Upper lobe of right lung (tissue), 1 donor: ENCODE measurements at places on chromosomes 7 and 10. TPM values are rescaled to one million over a fixed set of nuclear protein-coding genes. Genes with fewer than 3 reads are reported as not detected.

Gene SPDYE9
- not detected for total RNA-seq

Gene PTPRZ1
- total RNA-seq, result 3.6 TPM

Gene CHST3
- 15.6 TPM for total RNA-seq

Gene EPO
- not detected for total RNA-seq

Gene FKBP6
- not detected for total RNA-seq

Gene RAPGEF5
- 139 TPM for total RNA-seq

Gene TMEM236
- total RNA-seq, result 5.0 TPM

Gene MBL2
- total RNA-seq, result not detected

DNA sequence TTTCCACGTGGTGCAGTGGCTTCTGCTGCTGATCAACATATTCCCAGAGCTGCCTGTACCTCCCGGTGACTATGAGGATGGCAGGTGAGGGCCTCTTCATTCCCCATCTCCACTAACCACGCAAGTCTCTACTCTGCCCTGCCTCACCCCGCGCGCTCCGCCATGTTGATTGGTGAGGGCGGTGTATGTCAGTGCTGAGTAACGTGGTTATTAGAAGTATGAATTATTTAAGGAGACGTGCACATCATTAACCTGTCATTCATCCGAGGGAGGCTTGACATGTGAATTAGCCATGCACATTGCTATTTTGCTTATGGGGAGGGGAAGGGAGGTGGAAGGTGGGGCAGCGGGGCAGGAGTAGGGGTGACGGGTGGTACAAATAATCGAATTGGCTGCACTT, 138.6 kb downstream of the SORCS3 start:
- no peak overlapping the region for H3K4me3 ChIP-seq
- H3K36me3 ChIP-seq, result no peaks in the 10 kb centered on the region
- H3K4me1 ChIP-seq, result no peaks in the 10 kb centered on the region
- DNase-seq, result no peak
- H3K27me3 ChIP-seq, result peaks cover 4% of the 10 kb centered on the region

- no peak overlapping the region for H3K4me3 ChIP-seq
- H3K4me1 ChIP-seq, result peaks cover 4% of the 10 kb centered on the region
- no peaks in the 10 kb centered on the region for H3K36me3 ChIP-seq
These were observed 12.6 kb downstream of the TWIST1 start for GRCh38 chr7:19104811-19105210.

GRCh38 chr10:110850099-110850498, 21.6 kb upstream of the PDCD4 start:
- no peak overlapping the region for H3K4me3 ChIP-seq
- no peak for DNase-seq
- H3K27ac ChIP-seq, result no peak overlapping the region
- H3K4me1 ChIP-seq, result peaks cover 3% of the 10 kb centered on the region

DNA sequence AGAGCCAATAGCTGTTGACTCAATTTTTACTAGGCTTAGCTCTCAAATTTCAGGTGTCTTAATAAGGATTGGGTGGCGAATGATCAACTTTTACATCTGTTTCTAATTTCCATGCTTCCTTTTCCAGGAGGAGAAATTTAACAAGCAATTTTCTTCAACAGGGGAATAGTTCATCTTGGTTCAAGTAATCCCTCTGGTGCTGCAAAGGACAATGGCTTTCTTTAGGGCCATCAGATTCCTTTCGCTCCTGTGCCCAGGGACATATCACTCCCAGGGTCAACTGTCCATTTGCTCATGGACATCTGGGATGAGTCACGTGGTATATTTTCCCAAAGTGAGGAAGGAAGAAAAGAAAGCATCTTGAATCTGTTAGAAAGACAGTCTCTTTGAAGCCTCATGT, 313.3 kb downstream of the FRMD4A start:
- no peak overlapping the region for H3K27ac ChIP-seq
- H3K36me3 ChIP-seq, result no peaks in the 10 kb centered on the region
- H3K4me1 ChIP-seq, result peaks cover 9% of the 10 kb centered on the region

DNA sequence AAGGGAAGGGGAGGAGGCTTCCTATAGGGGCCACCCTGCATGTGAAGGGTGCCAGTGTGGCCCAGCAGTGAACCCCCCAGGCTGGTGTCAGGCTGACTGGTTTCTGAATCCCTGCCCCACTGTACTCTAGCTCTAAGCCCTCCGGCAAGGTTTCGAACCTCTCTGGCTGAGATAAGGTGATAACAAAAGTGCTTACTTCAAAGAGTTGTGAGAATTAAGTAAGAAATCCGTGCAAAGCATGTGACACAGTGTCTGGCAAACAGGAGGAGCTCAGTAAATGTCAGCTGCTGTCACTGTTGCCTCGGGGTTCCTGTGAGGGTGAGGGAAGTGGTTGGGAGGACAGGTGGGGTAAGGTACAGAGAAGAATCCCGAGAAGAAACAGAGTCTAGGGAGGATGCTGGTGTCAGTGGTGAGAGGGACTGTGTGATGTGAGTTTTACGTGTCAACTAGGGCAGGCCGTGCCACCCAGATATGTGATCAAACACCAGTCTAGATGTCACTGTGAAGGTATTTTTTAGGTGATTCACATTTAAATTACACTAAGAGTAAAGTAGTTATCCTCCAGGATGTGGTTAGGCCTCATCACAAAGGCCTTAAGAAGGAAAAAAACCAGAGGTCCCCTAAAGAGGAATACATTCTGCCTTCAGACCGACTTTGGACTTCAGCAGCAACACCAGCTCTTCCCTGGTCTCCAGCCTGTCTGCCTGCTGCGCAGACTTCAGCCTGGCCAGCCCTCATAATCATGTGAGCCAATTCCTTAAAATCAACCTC, 64.4 kb downstream of the BPGM start:
- no peak overlapping the region for H3K4me3 ChIP-seq
- H3K36me3 ChIP-seq, result no peaks in the 10 kb centered on the region
- H3K4me1 ChIP-seq, result no peaks in the 10 kb centered on the region
- H3K27ac ChIP-seq, result no peak overlapping the region

GRCh38 chr7:17654940-17655339, 285.4 kb downstream of the SNX13 start:
- no peaks in the 10 kb centered on the region for H3K27me3 ChIP-seq
- H3K27ac ChIP-seq, result no peak overlapping the region
- DNase-seq, result no peak
- H3K4me1 ChIP-seq, result peaks cover 4% of the 10 kb centered on the region
- H3K4me3 ChIP-seq, result no peak overlapping the region

GRCh38 chr7:10767771-10768170, 205.9 kb upstream of the PHF14 start:
- H3K4me3 ChIP-seq, result no peak overlapping the region
- H3K36me3 ChIP-seq, result no peaks in the 10 kb centered on the region
- DNase-seq, result no peak
- H3K27me3 ChIP-seq, result no peaks in the 10 kb centered on the region

- H3K27ac ChIP-seq, result no peak overlapping the region
- no peaks in the 10 kb centered on the region for H3K4me1 ChIP-seq
- no peak for DNase-seq
- peaks cover 9% of the 10 kb centered on the region for H3K36me3 ChIP-seq
- no peak overlapping the region for H3K4me3 ChIP-seq
These were observed 53.0 kb downstream of the CROT start for GRCh38 chr7:87398446-87398845.

DNA sequence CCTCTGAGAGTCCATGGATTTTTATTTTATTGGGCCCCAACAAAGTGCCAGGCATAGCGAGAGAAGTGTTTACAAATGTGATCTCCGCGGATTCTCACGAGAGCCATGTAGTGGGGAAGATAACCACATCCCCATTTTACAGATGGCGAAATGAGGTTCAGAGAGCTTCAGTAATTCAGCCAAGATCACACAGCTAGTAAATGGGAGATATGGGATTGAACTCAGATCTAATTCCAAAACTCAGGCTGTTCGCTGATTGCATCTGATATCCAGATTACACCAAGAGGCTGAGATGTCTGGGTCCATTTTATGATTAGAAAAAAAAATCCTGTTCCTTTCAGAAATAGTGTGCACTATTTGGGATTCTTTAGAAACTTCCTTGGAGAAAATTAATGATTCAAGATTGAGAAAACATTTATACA, 1.3 kb downstream of the FAS start:
- DNase-seq, result no peak
- no peaks in the 10 kb centered on the region for H3K36me3 ChIP-seq
- H3K27me3 ChIP-seq, result no peaks in the 10 kb centered on the region
- H3K4me1 ChIP-seq, result peaks cover 15% of the 10 kb centered on the region

DNA sequence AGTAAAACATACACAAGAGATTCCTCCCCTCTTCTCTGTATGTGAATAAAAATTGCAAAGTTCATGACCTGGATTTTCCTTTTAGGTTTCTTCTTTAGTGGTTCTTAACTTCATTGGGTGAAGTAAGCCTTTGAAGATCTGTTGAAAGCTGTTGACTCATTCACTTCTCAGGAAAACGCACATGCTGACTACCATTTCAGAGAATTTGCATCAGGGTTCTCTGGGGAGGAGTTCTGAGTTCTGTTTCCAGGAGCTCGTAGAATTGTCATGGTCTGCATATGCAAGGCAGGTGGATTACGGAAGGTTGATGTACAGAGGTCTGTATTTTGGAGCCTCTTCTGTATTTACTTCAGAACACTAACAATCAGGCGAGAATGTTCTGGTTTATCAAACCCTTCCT, 962 bp upstream of the SLC26A4 start:
- DNase-seq, result no peak
- H3K27me3 ChIP-seq, result peaks cover 42% of the 10 kb centered on the region
- H3K4me3 ChIP-seq, result no peak overlapping the region
- H3K36me3 ChIP-seq, result no peaks in the 10 kb centered on the region
- H3K27ac ChIP-seq, result no peak overlapping the region

- peak overlapping the region; percentile 98 for H3K27ac ChIP-seq
- peak overlapping the region; percentile 90 for H3K4me3 ChIP-seq
- peaks cover 17% of the 10 kb centered on the region for H3K4me1 ChIP-seq
- H3K36me3 ChIP-seq, result peaks cover 19% of the 10 kb centered on the region
- DNase-seq, result no peak
These were observed 512 bp upstream of the VIM start for GRCh38 chr10:17227367-17228090.

- H3K27ac ChIP-seq, result peak overlapping the region; percentile 45
- no peaks in the 10 kb centered on the region for H3K36me3 ChIP-seq
- H3K4me3 ChIP-seq, result no peak overlapping the region
- peaks cover 8% of the 10 kb centered on the region for H3K4me1 ChIP-seq
- no peaks in the 10 kb centered on the region for H3K27me3 ChIP-seq
These were observed 53.7 kb upstream of the SEMA3A start for GRCh38 chr7:84248267-84248666.

DNA sequence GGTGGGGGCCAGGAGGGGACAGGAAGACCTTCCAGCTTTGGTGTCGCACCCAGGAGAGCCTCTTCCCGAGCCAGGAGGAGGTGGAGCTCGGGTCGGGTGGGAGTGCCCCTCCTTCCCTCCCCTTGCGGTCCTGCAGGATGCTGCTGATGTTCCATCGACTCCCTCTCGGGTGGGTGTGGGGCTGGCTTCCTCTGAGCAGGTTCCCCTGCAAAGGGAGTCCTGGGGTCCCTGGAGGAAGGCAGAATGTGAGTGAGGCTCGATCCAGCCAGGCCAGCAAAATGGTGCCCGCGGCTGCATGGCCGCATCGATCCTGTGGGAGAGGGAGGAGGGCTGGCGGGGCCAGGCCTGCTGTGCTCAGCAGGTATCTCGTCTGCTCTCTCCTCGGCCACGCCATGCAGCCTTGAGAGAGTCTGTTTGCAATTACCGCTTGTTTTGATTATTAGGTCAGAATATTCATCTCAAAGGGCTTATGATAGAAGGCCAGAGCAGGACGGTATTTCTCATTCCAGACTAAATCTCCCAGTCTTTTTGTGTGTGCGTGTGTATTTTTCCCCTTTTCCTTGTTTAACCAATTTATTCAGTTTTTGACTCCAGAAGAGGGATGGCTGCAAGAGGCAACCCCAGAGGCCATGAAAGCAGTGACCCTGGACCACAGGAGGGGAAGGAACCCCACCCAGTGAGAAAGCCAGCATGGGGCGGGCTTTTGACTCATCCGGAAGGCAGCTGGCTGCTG, 137.3 kb upstream of the ZMIZ1 start:
- no peak overlapping the region for H3K27ac ChIP-seq
- DNase-seq, result peak; percentile 54
- no peaks in the 10 kb centered on the region for H3K27me3 ChIP-seq

DNA sequence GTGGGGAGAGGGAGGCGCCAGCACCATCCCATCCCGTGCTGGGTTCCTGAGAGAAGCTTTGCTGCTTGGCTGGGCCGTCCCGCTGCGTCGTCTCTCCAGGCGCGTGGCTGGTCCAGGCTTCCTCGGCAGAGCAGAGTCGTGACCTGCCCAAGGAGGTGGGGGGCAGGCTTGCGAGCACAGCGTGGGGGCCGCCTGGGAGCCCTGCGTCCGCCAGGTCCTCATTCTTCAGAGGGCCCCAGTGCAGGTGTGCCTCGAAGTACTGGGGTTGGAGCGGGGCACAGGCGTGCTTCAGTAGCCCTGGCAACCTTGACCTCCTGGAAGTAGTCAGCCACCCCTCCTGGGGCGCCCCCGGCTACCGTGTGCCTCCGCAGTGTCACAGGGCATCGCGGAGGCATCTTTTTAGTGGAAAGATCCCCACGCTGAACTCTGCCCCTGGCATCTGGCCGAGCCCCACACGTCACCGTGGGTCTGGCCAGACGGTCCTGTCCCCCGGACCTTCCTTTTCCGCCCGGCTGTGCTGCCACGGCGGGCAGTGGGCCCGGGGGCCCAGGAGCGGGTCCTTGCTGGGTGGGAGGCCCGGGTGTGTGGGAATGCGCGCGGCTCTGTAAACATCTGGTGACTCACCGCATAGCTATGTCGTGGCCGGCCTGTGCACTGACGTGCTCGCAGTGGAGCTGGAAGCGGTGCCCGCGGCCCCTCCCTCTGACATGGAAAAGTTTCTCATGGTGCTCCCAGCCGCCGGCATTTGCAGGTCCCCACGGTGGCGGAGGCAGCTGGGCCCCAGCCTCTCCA, 6.4 kb downstream of the MAFK start:
- peak overlapping the region; percentile 88 for H3K27ac ChIP-seq
- H3K27me3 ChIP-seq, result no peaks in the 10 kb centered on the region
- H3K4me3 ChIP-seq, result peak overlapping the region; percentile 55

GRCh38 chr10:89217057-89217990, 10.2 kb upstream of the CH25H start:
- H3K27me3 ChIP-seq, result no peaks in the 10 kb centered on the region
- peaks cover 32% of the 10 kb centered on the region for H3K36me3 ChIP-seq
- H3K4me3 ChIP-seq, result no peak overlapping the region
- no peak for DNase-seq

DNA sequence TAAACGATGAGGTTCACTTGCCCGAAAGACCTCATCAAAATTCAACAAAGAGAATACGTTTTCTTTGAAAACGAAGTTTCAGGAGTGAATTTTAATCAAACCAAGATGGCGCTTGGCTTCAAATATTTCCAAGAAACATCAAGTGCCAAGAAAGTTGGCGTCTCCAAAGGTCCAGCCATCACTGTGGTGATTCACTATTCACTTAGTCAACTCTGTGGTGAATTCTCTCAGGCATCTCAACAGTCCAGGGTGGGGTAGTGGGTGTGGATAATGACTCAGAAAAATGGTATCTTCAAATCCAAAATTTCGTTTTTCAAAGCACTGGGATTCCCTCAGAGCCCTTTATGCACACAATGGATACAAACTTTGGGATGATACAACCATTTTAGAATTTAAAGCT, 133.1 kb downstream of the SVIL start:
- no peak overlapping the region for H3K27ac ChIP-seq
- peaks cover 13% of the 10 kb centered on the region for H3K36me3 ChIP-seq
- H3K27me3 ChIP-seq, result no peaks in the 10 kb centered on the region
- no peak for DNase-seq

- no peak overlapping the region for H3K27ac ChIP-seq
- no peaks in the 10 kb centered on the region for H3K27me3 ChIP-seq
- H3K36me3 ChIP-seq, result no peaks in the 10 kb centered on the region
- no peaks in the 10 kb centered on the region for H3K4me1 ChIP-seq
These were observed 424.0 kb downstream of the EXOC4 start for GRCh38 chr7:133676805-133677370.

GRCh38 chr10:69856601-69857166, 55.0 kb downstream of the COL13A1 start:
- DNase-seq, result no peak
- no peaks in the 10 kb centered on the region for H3K36me3 ChIP-seq
- H3K27ac ChIP-seq, result no peak overlapping the region
- no peaks in the 10 kb centered on the region for H3K27me3 ChIP-seq
- H3K4me3 ChIP-seq, result no peak overlapping the region

GRCh38 chr10:22420787-22421517, 75.7 kb downstream of the SPAG6 start:
- H3K4me1 ChIP-seq, result no peaks in the 10 kb centered on the region
